Thoracic aorta (tissue), 2 donors: ENCODE measurements at places on chromosomes 6 and 20. TPM values are rescaled to one million over a fixed set of nuclear protein-coding genes. Genes with fewer than 3 reads are reported as not detected.

DNA sequence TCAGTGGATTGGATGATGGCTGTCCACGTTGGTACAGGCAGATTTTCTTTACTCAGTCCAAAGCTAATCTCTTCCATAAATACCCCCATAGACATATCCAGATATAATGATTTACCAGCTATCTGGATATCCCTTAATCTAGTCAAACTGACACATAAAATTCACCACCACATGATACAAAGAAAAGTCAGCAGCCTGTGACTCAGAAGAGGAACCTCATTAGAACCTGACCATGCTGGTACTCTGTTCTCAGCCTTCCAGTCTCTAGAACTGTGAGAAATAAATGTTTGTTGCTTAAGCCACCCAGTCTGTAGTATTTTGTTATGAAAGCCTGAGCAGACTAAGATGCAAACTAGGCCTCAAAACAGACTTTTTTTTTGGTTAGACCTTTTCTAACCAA lies 431.3 kb upstream of the RNF217 start:
- DNase-seq, result no peak

GRCh38 chr6:122704066-122704465 lies 75.5 kb upstream of the FABP7 start:
- DNase-seq, result no peak

PRND gene
- total RNA-seq, result not detected

DNA sequence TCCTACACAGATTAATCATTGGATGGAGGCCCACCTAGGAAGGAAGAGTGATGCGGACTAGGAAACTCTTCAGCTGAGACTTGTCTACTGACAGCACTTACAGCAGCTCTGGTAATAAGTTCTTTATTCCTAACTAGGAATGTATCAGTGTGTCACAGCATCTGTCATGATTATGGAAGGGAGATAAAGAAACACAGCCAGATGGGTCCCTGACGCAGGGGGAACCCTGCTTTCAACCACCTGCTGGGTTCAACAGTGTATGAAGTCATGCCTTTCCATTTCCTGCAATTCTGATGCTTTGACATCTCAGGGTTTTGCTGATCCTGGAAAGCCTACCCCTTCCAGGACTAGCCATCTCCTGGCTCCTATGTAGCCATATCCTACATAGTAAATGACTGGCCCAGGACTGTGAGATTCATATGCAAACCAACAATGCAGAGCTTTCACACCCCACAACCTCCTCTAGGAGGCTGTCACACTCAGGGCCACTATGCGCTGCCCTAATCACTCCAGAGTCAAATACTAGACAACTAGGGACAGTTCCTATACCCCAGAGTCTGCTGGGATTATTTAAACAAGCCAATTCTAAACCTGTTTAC lies 29.0 kb upstream of the MANEA start:
- no peak for DNase-seq

DNA sequence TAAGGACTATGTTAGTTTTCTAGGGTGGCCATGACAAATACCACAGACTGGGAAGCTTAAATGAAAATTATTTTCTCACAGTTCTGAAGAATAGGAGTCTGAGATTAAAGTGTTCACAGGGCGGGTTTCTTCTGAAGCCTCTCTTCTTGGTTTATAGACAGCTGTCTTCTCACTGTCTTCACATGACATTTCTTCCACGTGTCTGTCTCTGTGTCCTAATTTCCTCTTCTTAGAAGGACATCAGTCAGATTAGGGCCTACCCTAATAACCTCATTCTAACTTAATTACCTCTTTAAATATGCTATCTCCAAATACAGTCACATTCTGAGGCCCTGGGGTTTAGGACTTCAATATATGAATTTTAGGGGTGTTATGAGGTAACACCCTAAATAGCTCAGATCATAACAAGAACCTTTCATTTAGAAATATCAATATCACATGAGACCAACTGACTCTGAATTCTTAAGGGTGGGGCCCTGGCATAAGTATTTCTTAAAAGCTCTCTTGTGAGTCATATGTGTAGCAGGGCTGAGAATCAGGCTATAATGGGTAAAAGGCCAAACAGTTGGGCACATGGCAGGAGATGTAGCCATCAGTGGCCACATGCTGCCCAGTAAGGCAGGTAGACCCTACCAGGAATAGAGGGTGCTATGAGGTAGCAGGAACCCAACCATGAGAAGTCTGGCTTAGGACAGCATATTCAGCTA lies 62.0 kb upstream of the TENT5A start:
- DNase-seq, result no peak
